Muscle of leg (tissue), 16 donors: ENCODE measurements at places on chromosomes 12 and 14. TPM values are rescaled to one million over a fixed set of nuclear protein-coding genes. Genes with fewer than 3 reads are reported as not detected.

GRCh38 chr12:91196436-91196835 lies 13.8 kb upstream of the DCN start:
- DNase-seq: no peak

CABP1 gene
- 2.3 TPM for total RNA-seq

DNA sequence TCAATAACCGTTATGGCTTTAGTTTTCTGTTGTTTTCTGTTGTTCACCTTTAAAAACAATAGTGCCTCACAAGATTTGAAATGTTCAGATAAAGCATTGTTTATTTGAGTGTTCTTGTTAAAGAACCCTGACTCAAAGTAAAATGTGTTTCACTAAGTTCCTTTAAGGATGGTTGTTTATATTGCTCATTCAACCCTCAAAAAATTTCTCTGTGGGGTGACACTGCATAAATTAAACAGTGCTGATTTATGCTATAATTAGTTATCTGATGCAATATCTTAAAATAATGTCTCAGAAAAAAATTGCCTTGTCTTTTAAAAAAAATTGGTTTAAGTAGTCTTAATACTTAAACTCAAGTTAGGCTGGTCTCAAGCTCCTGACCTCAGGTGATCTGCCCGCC lies 775.1 kb downstream of the FLRT2 start:
- DNase-seq: no peak

DNA sequence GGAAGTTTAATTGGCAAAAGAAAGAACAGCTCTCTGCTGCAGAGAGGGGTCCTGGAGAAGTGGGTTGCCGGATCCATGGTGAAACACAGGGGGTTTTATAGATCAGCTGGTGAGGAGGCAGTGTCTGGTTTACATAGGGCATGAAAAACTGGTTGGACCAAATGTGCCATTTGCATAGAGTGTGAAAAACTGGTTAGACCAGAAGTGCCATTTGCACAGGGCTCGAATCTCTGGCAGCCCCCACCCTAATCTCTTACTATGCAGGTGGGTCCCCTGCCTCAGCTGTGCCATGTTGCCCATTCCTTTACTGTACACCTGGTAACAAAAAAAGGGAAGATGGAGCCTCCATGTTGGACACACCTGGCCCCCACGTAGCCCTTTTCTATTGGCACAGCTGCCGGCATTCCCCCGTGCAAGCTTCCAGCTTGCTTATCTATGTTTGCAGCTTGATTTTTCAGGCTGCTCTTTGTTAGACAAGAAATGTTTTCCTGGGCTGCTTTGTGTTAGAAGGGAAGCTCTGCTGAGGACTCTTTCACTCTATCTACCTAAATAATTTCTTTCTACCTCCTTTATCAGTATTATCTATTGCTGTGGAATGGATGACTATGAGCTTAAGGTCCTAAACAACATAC lies 61.1 kb upstream of the TMEM132D start:
- DNase-seq: no peak

SEL1L gene
- total RNA-seq: 40.4 TPM

- peak; percentile 32 for DNase-seq
Measured at GRCh38 chr12:13117029-13117428, 13.6 kb upstream of the GSG1 start.

DNA sequence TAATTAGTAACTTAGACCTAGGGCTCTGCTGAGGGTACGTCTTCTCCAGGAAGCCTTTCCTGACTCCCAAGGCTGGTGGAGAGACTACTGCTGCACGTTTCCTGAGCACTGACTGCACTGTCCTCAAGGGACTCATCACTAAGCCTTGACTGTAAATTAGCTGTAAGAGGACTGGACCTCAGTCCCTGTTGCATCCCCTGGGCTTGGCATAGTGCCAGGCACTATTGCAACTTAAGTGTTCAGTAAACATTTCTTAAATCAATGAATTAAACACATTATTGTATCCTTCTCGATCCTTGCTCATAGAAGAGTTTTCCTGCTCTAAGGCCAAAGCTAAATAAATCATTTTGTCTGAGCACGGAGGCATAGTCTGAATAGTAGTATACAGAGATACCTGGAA lies 31.9 kb upstream of the IFNG-AS1 start:
- DNase-seq: peak; percentile 24

DNA sequence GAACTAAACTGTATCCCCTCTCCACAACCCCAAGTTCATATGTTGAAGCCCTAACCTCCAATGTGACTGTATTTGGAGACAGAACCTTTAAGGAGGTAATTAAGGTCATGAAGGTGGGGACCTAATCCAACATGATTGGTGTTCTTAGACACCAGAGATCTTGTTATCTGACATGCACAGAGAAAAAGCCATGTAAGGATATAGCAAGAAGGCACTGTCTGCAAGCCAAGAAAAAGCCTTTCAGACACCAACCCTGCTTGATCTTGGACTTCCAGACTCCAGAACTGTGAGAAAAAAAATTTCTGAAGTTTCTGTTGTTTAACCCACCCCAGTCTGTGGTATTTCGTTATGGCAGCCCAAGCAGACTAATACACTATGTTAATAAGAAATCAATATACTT lies 62.2 kb upstream of the CFL2 start:
- no peak for DNase-seq

GRCh38 chr12:11884116-11884515 lies 186.6 kb upstream of the BCL2L14 start:
- DNase-seq: no peak

DNA sequence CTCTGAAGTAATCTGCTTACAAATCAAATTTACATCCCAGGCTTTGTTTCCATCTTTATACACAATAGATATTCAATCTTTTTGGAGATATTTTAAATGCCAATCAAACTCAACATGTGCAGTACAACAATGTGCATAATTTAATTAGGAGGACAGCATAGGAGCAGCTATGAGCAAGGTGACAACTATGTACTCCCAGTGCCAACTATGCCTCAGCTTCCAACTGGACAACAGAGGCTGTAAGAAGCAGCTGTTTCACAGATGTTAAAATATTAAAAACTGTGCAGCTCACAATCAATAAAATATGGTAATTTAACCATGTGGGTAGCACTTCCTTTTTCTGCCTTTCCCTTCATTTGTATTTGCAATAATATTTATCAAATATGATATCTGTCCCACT lies 99.9 kb downstream of the ST8SIA1 start:
- peak; percentile 81 for DNase-seq

GRCh38 chr14:72847721-72848120 lies 46.2 kb downstream of the DPF3 start:
- no peak for DNase-seq

- DNase-seq: peak; percentile 35
Measured at GRCh38 chr12:110657747-110658146, 31.2 kb downstream of the HVCN1 start.

PTGER2 gene
- 1.4 TPM for total RNA-seq

DNA sequence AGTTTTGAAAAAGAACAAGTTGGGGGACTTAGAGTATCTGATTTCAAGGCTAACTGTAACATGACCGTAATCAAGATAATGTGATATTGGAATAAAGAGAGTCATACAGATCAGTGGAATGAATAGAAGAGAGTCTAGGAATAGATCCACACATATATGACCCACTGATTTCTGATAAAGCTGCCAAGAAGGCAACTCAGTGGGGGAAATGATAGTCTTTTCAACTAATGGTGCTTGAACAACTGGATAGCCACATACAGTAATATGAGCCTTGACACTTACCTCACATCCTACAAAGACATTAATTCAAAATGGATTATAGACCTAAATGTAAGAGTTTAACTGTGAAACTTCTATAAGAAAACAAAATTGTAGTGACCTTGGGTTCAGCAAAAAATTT lies 3.8 kb downstream of the PRKCH start:
- DNase-seq: no peak

YEATS4 gene
- total RNA-seq: 15.0 TPM

- DNase-seq: peak; percentile 86
Measured at GRCh38 chr14:76086636-76087035, 65.1 kb upstream of the GPATCH2L start.

GRCh38 chr14:64244279-64244678 lies 49.9 kb downstream of the ESR2 start:
- peak; percentile 16 for DNase-seq

DNA sequence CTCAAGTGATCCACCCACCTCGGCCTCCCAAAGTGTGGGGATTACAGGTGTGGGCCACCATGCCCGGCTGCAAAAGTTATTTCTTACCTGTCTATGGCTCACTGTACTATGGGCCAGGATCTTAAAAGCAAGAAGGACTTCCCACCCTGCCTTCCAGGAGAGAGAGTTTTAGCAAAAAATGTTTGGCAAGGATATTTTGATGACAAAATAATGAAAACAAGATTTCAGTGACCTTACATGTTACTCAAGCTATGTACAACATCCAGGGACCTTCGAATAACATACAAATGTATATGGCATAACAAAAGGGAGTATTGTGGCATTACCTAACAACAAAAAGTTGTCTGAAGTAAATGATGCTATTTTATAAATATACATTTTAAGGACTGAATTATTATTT lies 55.1 kb downstream of the ANO6 start:
- peak; percentile 73 for DNase-seq

PLEKHD1 gene
- 0.53 TPM for total RNA-seq

DNA sequence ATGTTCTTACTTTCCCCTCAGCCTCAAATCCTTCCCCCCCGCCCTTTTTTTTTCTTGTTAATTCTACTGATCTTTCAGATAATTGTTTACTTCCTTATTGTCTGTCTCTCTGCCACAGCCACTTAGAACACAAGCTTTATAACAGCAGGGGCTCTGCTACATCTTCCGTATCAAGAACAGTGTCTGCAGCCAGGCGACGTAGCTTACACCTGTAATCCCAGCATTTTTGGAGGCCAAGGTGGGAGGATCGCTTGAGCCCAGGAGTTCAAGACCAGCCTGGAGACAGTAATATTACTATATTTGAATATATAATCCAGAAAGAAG lies 5.4 kb downstream of the SOS2 start:
- DNase-seq: no peak

GRCh38 chr12:115049614-115050013 lies 365.6 kb upstream of the TBX3 start:
- no peak for DNase-seq

BICD1 gene
- total RNA-seq: 8.6 TPM

PLEKHH1 gene
- 0.75 TPM for total RNA-seq

DNA sequence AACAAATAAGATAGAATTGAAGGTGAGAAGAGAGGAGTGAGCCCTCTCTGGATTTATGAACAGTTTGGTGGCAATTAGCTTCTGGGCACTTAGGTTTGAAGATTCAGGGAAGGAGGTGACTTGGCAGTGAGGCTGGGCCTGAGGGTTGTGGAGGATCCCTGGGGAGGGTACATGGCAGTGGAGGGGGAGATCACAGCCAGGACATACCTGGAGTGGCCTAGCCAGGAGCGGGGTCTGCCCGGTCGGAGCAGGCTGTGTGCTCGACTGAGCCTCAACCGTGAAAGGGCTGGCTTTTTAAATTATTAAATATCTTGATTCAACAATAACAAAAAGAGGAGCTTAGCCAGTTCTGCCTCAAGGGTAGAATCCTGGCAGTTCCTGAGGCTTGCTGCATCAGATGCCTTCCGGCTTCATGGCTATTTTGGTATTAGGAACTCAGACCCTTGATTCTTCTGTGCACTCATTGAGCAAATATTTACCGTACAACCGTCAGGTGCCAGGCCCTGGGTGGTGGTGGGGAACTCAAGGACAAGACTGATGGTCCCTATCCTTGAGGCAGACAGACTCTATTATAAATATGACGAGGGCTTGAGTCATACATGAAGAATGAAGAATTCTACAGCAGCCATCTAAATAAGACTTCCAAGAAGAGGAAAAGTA lies 73.4 kb downstream of the SPTB start:
- DNase-seq: no peak
